ENCODE measurements at places on chromosomes 5 and 9.
A peak's percentile ranks its signal among the peaks of the same experiment; 100 is the strongest.

GRCh38 chr9:35732800-35733541 is 505 bp downstream of the CREB3 start:
- peak; percentile 69 for DNase-seq

GRCh38 chr9:37342493-37342892 is 80.0 kb upstream of the GRHPR start:
- DNase-seq = no peak

DNA sequence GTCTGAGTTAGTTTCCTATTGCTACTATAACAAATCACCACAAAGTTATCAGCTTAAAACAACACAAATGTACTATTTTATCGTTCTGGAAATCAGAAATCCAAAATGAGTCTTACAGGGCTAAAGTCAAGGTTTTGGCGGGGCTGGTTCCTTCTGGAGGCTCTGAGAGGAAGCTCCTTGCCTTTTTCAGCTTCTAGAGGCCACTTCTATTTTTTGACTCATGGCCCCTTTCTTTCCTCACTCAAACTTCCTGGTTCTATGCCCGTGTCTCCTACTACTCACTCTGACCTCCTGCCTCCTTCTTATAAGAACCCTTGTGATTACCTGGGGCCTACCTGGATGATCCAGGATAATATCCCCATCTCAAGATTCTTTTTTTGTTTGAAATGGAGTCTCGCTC is 48.2 kb downstream of the GABBR2 start:
- no peak for DNase-seq

DNA sequence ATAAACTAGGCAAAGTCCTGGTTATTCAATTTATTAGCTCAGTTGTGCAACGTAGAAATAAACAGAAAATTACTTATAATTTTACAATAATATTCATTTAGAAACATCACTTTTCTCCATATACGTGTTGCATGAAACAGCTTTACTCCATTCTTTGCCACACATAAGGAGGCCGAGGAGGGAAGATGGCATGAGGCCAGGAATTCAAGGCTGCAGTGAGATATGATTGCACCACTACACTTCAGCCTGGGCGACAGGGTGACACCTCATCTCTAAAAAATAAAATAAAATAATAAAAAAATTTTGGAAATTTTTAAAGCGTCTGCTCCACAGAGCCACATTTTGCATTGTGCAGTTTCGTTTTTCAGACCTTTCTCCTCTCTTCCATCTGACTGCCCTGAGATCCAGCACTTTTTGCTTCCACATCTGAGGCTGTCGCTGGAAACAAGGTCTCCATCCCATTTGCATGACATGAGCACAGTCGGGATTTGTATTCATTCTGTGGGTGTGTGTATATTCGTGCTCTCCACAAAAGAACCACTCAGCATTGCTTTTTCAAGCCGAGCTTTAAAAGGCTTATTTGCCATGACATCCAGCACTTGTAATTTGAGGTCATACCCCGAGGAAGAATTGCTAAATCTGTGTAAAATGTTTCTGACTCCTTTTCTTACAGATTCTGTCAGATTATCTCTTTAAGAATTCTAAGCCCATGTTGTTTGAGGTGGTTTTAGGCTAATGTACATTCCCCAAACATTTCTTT is 98.6 kb upstream of the MSX2 start:
- no peak for DNase-seq

- DNase-seq = no peak
Observed at GRCh38 chr9:8648271-8648845, 848.8 kb upstream of the DMAC1 start.

GRCh38 chr5:27458287-27458686 is 419.9 kb upstream of the CDH9 start:
- no peak for DNase-seq

DNA sequence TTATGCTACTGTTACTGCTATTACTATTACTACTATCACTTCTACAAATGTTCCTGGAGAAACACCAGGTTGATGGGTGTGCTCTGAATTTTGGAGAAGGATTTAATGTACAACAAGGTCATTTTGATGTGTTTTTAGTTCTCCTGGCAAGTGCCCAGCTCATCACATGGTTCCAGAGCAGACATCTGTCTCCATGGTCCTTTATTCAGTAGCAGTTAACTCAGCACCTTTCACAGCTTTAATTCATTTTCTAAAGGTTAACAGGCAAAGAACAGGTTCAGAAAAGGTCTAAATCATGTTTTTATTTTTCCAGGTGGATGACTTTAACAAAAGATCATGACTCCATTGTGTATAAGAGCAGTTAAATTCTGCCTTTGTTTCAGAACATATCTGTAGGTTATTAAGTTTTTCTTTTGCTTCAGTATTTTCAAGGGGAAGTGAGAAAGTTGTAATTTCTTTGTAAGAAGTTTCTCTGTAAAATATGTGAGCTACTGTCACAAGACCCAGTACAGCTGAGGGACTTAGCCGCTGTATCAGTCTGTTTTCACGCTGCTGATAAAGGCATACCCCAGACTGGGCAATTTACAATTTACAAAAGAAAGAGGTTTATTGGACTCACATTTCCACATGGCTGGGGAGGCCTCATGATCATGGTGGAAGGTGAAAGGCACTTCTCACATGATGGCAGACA is 41.9 kb downstream of the MTRR start:
- no peak for DNase-seq

All from GM23248 (cell line).